Activated T-helper 1 cell treated with anti-CD3 and anti-CD28 coated beads, Interleukin-12 subunit alpha, Interleukin-12 subunit beta, Interleukin-2, Interleukin-4 antibody, amounts not matched to agents 30 ng/mL and 10 ng/mL and 1 ng/mL, durations not matched to agents 14 hours and 24 hours and 36 hours (primary cell): ENCODE measurements at places on chromosomes 4 and X. TPM values are rescaled to one million over a fixed set of nuclear protein-coding genes. Genes with fewer than 3 reads are reported as not detected.
A peak's percentile ranks its signal among the peaks of the same experiment; 100 is the strongest.

The RAB33A gene
- total RNA-seq = 20.5 and 21.5 TPM in 2 replicates

The GAGE12J gene
- not detected in 2 replicates for total RNA-seq

GRCh38 chrX:136665258-136665900 lies 17.4 kb downstream of the CD40LG start:
- H3K4me1 ChIP-seq = peaks cover 77% of the 10 kb centered on the region
- DNase-seq = no peak
- H3K36me3 ChIP-seq = peaks cover 58% of the 10 kb centered on the region
- H3K27me3 ChIP-seq = no peaks in the 10 kb centered on the region

- no peaks in the 10 kb centered on the region for H3K36me3 ChIP-seq
- H3K4me1 ChIP-seq = no peaks in the 10 kb centered on the region
- DNase-seq = no peak
- no peak overlapping the region for H3K27ac ChIP-seq
- H3K27me3 ChIP-seq = no peaks in the 10 kb centered on the region
Observed at GRCh38 chrX:38124000-38124399, 96.7 kb downstream of the SRPX start.

DNA sequence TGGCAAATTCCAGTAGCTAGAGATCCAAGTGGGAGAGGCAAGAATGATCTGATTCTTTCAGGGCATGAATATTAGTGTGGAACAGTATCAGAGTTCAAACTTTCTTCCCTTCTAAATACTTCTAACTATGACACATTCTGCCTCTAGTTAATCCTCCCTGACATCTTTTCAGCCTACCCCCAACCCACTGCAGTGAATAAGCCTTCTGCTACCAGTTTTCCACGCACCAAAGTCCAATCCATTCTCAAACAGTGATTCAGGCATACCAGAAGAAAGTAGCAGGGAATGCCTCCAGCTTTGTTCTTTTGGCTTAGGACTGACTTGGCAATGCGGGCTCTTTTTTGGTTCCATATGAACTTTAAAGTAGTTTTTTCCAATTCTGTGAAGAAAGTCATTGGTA lies 155.4 kb upstream of the FTHL17 start:
- no peak overlapping the region for H3K27ac ChIP-seq
- H3K4me1 ChIP-seq = peaks cover 6% of the 10 kb centered on the region
- no peak overlapping the region for H3K4me3 ChIP-seq
- DNase-seq = no peak

The MAGEB1 gene
- not detected in 2 replicates for total RNA-seq

GRCh38 chrX:69177511-69178162 lies 12.4 kb upstream of the PJA1 start:
- no peak overlapping the region for H3K27ac ChIP-seq
- no peaks in the 10 kb centered on the region for H3K4me1 ChIP-seq
- peaks cover 2% of the 10 kb centered on the region for H3K27me3 ChIP-seq
- no peak for DNase-seq
- H3K4me3 ChIP-seq = no peak overlapping the region
- no peaks in the 10 kb centered on the region for H3K36me3 ChIP-seq

The RNF212 gene
- total RNA-seq = 0.93 and 1.5 TPM in 2 replicates

The S100P gene
- 1.7 and 1.9 TPM in 2 replicates for total RNA-seq

- no peaks in the 10 kb centered on the region for H3K4me1 ChIP-seq
- no peak overlapping the region for H3K4me3 ChIP-seq
- H3K27ac ChIP-seq = no peak overlapping the region
Observed at GRCh38 chrX:77162777-77163176, 284.4 kb upstream of the FGF16 start.

GRCh38 chr4:15423285-15423711 lies 4.5 kb upstream of the C1QTNF7 start:
- H3K4me3 ChIP-seq = no peak overlapping the region
- DNase-seq = no peak
- H3K36me3 ChIP-seq = no peaks in the 10 kb centered on the region
- peaks cover 28% of the 10 kb centered on the region for H3K4me1 ChIP-seq
- H3K27ac ChIP-seq = no peak overlapping the region
- no peaks in the 10 kb centered on the region for H3K27me3 ChIP-seq

The CORIN gene
- not detected in 2 replicates for total RNA-seq

- H3K27ac ChIP-seq = no peak overlapping the region
- peaks cover 9% of the 10 kb centered on the region for H3K27me3 ChIP-seq
- no peaks in the 10 kb centered on the region for H3K4me1 ChIP-seq
- DNase-seq = no peak
- H3K4me3 ChIP-seq = no peak overlapping the region
- no peaks in the 10 kb centered on the region for H3K36me3 ChIP-seq
Observed at GRCh38 chr4:145452447-145453162, 29.0 kb upstream of the SMAD1 start.

- H3K27ac ChIP-seq = no peak overlapping the region
- H3K36me3 ChIP-seq = no peaks in the 10 kb centered on the region
- peaks cover 2% of the 10 kb centered on the region for H3K27me3 ChIP-seq
- no peaks in the 10 kb centered on the region for H3K4me1 ChIP-seq
- DNase-seq = no peak
Observed at GRCh38 chr4:17142232-17142711, 243.8 kb upstream of the LDB2 start.

GRCh38 chr4:186854256-186854655 lies 130.6 kb upstream of the FAT1 start:
- H3K27ac ChIP-seq = no peak overlapping the region
- H3K4me1 ChIP-seq = no peaks in the 10 kb centered on the region
- no peak overlapping the region for H3K4me3 ChIP-seq
- no peaks in the 10 kb centered on the region for H3K36me3 ChIP-seq
- H3K27me3 ChIP-seq = no peaks in the 10 kb centered on the region

The VEGFD gene
- not detected in 2 replicates for total RNA-seq

DNA sequence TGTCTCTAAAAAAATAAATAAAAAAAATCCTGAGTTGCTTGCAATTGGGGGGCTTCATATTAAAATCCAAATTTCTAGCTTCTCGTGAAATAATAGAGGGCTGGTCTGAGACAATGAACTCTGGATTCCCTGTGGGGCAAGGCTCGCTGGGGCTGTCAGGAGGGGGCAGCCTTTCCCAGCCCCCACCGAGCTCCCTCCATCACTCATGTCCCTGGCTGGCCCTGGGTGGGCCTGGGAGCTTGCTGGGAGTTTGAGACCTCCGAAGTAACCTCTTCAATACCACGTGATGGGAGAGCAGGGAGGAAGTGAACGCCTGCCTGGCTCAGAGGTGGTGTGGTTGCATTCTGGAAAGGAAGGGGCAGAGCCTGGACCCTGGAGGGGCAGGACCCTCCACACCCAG lies 54.0 kb upstream of the AFAP1 start:
- DNase-seq = no peak
- H3K4me3 ChIP-seq = no peak overlapping the region
- H3K27me3 ChIP-seq = no peaks in the 10 kb centered on the region
- no peak overlapping the region for H3K27ac ChIP-seq

The P2RY8 gene
- total RNA-seq = 20.4 and 21.8 TPM in 2 replicates

DNA sequence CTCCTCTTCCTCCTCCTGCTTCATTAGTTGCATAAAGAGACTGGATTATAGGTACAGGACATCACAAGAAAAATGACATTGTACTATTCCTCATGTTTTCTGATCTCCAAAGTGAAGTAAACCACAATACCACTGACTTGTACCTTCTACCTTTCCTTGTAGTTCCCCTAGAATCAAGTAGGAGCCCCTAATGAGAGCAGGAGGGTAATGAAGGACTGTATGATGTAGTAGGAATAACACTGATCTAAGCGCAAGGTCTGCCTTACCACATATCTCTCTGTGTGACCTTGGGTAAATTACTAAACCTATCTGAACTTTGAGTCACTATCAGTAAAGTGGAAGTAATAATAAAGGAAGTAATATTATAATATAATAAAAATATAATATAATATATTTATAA lies 3.6 kb downstream of the VSIG4 start:
- no peak overlapping the region for H3K4me3 ChIP-seq
- peaks cover 11% of the 10 kb centered on the region for H3K4me1 ChIP-seq
- no peak for DNase-seq
- no peaks in the 10 kb centered on the region for H3K36me3 ChIP-seq
- no peak overlapping the region for H3K27ac ChIP-seq

DNA sequence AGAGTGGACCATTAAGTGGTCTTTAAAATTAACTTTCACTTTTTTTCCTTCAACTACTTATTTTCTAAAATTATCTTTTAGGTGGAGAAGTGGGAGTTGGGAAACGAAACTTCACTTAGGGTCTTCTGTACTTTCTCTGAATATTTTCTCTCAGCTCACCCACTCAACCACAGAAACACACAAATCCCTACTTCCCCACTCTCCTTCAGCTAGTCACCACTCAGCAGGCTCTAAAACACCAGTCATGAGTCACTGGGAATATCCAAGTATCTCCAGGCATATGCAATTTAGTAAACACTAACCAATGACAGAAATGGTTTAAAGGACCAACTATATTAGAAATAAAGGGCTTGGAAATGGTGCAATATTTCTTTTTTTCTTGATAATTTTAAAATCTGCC lies 153.0 kb upstream of the RPS6KA6 start:
- H3K27me3 ChIP-seq = no peaks in the 10 kb centered on the region
- no peaks in the 10 kb centered on the region for H3K4me1 ChIP-seq
- H3K36me3 ChIP-seq = no peaks in the 10 kb centered on the region
- no peak overlapping the region for H3K27ac ChIP-seq
- DNase-seq = no peak

The FGFBP1 gene
- not detected in 2 replicates for total RNA-seq

DNA sequence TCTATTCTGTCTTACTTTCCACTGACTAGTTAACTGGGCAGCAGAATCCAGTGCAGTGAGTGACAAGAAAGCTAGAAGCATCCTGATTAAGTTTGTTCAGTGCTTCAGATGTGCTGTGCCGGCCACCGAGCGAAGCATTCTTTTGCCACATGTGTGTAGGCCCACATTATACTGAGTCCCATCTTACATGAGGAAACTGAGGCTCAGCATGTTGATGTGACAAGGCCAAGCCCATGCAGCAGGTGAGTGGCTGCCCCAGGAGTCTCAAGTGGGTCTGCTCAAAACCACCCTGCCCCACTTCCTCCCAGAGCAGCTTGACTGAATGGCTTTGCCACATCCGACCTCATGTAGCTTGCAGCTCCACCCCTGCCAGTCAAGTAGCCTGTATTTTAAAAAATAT lies 50.5 kb downstream of the RHOH start:
- DNase-seq = peak; percentile 45
- H3K4me1 ChIP-seq = peaks cover 73% of the 10 kb centered on the region
- peaks cover 57% of the 10 kb centered on the region for H3K36me3 ChIP-seq
- peak overlapping the region; percentile 94 for H3K27ac ChIP-seq
- H3K4me3 ChIP-seq = peak overlapping the region; percentile 51
- no peaks in the 10 kb centered on the region for H3K27me3 ChIP-seq

DNA sequence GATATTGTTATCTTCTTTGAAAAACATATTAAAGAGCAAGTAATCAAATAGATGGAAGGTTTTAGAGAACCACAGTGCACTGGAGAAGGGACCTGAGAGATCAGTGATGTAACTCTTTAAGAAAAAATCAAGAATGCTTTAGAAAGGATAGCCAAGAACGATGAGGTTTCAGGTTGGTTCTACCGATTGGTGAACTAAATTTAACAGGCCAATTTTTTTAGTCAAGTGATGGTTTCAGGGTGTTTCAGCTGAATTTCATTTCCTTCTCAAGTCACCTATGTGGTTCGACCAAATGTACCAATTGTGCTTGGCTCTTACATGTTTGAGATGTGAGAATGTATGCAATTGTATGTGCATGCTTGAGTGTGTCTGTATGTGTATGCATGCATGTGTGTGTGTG lies 26.5 kb downstream of the HS3ST1 start:
- H3K36me3 ChIP-seq = no peaks in the 10 kb centered on the region
- no peak for DNase-seq
- no peaks in the 10 kb centered on the region for H3K27me3 ChIP-seq
- H3K4me3 ChIP-seq = no peak overlapping the region
- H3K27ac ChIP-seq = no peak overlapping the region

DNA sequence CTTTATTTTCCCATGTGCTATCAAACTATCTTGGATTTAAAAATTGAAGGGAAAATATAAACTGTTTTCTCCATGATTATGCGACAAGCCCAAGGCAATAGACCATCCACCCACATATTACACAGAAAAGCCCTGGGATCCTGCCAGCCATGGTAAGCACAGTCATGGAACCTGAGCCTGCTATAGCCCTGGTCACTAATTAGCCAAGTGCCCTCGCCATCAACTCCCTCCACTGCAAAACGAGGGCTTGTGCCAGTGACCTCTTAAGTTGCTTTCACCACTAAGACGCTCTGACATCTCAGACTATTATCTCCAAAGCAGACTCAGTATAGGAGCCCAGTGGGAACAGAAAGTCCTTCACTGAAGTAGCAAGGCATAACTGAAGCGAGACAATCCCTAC lies 69.2 kb downstream of the NLGN4X start:
- H3K27ac ChIP-seq = no peak overlapping the region
- DNase-seq = no peak
- no peak overlapping the region for H3K4me3 ChIP-seq
- H3K36me3 ChIP-seq = no peaks in the 10 kb centered on the region

The DIPK2B gene
- not detected in 2 replicates for total RNA-seq

The GAB1 gene
- 0.66 and 1.4 TPM in 2 replicates for total RNA-seq

The NPY1R gene
- not detected in 2 replicates for total RNA-seq

GRCh38 chrX:15674514-15674840 lies 9.9 kb upstream of the CLTRN start:
- H3K4me1 ChIP-seq = peaks cover 8% of the 10 kb centered on the region
- DNase-seq = no peak
- no peak overlapping the region for H3K4me3 ChIP-seq
- H3K27ac ChIP-seq = no peak overlapping the region
- peaks cover 2% of the 10 kb centered on the region for H3K27me3 ChIP-seq
- H3K36me3 ChIP-seq = no peaks in the 10 kb centered on the region

DNA sequence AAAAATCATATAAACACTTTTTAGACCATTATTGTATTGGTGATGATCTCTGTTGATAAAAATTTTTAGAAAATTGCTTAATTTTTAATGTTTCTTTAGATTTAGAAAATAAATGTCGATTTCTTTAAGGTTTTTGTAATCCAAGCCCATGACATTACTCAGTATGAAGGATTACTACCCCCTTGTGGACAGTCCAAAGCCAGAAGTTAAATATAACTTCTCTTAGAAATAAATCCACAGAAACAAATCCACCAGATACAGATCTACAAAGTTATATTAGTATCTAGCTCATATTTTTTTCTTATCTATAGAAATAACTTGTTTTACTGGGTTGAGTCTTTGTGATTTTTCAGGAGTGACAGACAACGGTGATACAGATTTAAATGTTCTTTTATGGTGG lies 18.9 kb downstream of the TIFA start:
- no peak overlapping the region for H3K27ac ChIP-seq
- peaks cover 14% of the 10 kb centered on the region for H3K4me1 ChIP-seq
- H3K36me3 ChIP-seq = peaks cover 13% of the 10 kb centered on the region
- no peak for DNase-seq
- no peak overlapping the region for H3K4me3 ChIP-seq

DNA sequence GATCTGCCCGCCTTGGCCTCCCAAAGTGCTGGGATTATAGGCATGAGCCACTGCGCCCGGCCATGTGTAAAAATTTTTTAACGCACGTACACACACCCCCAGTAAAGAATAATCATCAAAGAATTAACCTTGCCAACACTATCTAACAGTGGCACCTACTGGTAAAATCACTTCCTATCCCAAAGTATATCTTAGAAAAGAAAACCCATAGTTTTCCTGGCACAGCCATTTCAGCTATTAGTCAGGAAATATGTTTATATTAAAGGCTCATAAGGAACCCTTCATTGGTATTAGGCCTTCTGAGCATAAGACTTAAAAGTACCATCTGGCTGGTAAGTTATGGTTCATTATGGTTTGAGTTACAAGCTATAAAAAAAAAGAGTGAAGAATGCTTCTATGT lies 14.1 kb downstream of the S100G start:
- H3K36me3 ChIP-seq = no peaks in the 10 kb centered on the region
- no peaks in the 10 kb centered on the region for H3K4me1 ChIP-seq
- H3K27me3 ChIP-seq = no peaks in the 10 kb centered on the region
- H3K27ac ChIP-seq = no peak overlapping the region
- DNase-seq = no peak
